RPMI8226 (cell line): ENCODE measurements at places on chromosomes 12 and 14.
A peak's percentile ranks its signal among the peaks of the same experiment; 100 is the strongest.

- DNase-seq: peak; percentile 30
These were observed 731.9 kb downstream of the NRXN3 start for GRCh38 chr14:78902010-78902623.

DNA sequence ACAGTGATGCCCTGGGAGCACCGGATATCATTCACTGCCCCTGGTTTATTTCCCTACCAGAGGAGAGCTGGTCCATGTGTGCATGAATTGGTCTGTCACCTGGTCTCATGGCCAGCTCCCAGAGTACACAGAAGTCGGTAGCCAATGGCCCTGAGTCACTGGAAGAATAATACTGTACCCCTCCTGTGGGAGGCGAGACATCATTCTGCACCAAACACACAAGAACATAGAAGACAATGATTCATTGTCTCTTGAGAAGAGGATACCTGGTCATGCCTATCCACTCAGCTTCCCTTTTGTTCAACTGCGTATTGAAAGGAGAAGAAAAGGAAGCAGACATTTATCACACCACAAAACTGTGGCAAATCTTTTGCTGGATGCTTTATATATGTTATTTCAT, 216.2 kb downstream of the DPF3 start:
- DNase-seq: no peak

- DNase-seq: no peak
These were observed 71.8 kb upstream of the SLC35F4 start for GRCh38 chr14:57937676-57938075.

DNA sequence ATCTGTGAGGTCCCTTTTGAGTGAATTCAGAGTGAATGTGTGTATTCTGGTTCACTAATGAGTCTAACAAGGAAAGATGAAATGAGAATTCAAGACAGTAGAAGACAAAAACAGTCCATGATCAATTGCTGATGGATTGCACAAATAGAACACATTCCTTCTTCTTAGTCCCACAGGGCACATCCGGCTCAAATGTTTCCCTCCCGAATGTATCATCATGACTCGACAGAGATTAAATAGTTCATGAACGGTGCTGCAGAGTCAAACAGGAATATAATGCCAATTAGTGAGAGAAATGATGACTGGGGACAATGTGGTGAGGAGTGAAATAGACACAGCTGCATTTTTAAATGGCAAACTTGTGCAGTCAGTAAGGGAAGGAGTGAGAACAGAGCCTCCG, 11.5 kb upstream of the SFSWAP start:
- no peak for DNase-seq

DNA sequence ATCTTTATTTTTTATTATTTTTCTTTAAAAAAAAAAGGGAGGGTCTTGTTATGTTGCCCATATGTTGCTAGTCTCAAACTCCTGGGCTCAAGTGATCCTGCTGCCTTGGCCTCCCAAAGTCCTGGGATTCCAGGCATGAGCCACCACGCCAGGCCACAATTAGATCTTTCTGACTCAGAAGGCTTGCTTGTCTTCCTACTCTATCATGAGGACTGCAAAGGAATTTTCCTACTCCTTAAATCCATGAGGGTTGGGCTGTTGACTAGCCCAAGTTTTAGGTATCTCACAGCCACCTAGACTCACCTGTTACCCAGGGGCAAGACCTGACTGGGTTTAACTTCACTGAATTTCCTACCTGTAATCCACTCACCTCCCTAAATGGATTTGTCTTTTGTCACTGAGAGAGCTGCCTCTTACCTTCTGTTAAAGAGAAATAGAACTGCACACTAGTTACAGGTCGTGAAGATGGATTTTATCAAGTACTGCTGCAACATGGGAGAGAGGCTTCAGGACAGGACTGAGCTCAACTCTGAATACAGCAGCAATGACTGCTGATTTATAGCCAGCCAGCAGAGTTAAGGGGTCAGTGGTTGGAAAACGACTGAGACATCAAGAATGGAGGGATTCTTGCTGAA, 72.3 kb downstream of the B4GALNT3 start:
- no peak for DNase-seq

DNA sequence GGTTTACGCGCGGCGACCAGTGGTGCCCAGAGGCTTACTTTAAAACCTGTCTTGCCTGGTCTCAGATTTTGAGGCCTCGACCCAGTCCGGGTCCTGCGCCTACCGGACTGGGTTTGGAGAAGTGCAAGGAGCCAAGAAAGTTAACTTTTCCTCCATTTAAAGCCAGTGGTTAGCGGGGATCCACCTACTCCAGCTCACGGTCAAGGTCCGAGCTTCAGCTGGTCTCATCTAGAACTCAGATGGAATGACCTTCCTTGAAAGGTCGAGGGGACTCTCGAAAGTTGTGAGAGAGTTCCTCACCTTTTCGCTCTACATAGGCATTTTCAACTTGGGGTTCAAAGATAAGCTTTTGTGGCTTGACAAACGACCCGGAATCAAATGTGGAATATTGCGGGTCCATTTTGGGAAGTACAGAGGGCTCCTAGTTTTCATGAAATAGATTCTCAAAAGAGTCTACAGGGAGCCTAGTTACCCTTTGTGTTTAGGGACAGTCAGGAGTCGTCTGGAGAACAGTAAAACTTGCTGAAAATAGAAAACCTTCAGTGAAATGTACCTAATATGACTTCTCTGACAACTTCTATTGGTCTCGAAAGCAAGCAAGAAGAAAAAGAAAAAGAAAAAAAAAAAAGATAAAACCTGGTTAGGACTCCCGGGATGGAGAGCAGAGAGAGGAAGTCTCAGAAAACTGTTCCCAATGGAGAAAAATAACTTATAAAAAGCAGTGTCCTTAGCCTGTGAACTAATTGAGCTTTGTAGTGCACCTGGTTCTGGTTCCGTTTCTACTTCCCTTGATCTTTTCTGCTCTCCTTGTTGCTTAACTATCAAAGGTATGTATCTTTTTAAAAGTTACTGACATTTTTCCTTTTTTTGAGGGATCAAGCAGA, 1.4 kb downstream of the KCNMB4 start:
- no peak for DNase-seq

DNA sequence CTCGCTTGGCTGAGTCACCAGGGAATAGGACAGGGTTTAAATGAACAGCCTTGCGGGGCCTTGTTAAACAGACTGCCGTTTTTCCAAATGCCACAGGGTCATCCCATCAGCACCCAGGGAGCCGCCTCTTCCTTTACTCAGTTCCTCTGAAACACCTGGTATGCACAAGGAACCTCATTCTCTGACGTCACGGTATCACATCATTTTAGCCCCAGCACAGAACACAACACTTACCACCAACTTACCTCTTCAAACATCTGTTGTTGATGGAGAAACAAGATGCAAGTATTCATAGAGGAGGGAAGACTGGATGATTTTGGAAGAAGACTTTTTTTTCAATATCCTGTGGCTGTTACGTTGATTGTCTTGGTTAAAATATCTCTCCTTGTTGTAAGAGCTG, 535.3 kb upstream of the TMEM132C start:
- no peak for DNase-seq

GRCh38 chr12:89098441-89099112, 253.7 kb downstream of the DUSP6 start:
- peak; percentile 31 for DNase-seq

GRCh38 chr12:112747501-112747900, 44.0 kb upstream of the RPH3A start:
- DNase-seq: no peak

GRCh38 chr12:110304061-110304551, 23.1 kb downstream of the ATP2A2 start:
- DNase-seq: no peak

GRCh38 chr12:80912901-80913770, 24.6 kb downstream of the LIN7A start:
- no peak for DNase-seq

- no peak for DNase-seq
These were observed 12.8 kb downstream of the SOCS2 start for GRCh38 chr12:93585247-93585646.

DNA sequence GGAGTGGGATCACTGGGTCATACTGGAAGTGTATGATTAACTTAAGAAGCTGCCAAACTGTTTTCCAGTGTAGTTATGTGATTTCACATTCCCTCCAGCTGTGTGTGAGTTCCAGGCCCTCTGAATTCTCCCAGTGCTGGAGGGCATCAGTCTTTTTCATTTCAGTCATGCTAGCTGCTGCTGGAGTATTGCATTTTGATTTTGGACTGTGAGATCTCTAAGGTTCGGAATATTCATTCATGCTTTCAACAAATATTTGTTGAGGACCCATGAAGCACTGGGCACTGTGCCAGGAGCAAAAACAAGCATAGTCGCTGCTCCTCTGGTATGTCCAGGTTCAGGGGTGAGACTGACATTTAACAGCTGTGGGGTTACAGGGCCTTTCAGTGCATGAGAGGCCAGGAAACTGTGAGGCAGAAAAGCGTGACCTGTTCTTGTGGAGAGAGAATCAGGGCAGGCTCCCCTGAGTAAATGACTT, 133.2 kb downstream of the SCARB1 start:
- no peak for DNase-seq
